ENCODE measurements at places on chromosomes 3 and 15.

GRCh38 chr3:166243511-166243910, 406.3 kb upstream of the BCHE start:
- no peak for DNase-seq

- DNase-seq = no peak
Observed at GRCh38 chr3:177401375-177401774, 204.1 kb upstream of the TBL1XR1 start.

DNA sequence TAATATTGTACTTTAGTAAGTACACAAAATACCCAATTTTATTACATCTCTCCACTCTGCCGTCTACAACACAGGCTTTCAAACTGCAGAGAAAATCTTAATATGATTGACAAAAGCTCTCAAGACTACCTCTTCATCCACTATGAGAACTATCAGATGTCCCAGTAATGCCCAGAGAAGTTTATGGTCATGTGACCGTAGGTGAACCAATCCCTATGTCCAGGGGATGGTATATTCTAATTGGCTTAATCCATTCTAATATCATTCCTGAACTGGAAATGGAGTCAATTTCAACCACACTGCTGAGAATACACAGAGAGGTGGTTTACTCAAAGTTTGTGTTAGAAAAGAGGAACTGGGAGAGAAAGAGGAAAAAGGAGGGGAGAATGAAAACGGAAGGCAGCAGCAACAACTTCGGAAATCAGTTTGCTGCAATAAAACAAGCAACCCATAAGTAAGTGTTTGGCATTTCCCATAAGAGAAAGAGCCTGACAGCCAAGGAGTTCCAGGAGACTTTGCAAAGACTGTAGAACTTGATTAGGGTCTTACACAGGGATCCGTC, 7.3 kb downstream of the SST start:
- DNase-seq = no peak

DNA sequence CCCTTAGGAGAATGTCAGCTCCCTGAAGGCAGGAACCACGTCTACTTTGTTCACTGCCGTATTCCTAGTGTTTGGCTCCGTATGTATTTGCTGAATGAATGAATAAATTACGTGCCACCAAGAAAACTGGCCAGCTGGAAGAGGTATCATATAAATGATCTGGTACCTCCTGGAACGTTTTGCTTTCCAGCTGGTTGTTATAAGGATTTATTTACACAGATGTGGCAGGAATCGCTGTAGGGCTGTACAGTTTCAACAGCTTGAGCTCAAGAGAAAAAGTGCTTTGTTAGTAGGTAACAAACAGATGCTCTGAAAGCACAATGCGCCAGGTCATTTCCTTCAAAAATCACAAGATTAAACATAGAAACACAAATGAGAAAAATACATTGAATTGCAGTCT, 108.8 kb upstream of the ATP2B2 start:
- no peak for DNase-seq

DNA sequence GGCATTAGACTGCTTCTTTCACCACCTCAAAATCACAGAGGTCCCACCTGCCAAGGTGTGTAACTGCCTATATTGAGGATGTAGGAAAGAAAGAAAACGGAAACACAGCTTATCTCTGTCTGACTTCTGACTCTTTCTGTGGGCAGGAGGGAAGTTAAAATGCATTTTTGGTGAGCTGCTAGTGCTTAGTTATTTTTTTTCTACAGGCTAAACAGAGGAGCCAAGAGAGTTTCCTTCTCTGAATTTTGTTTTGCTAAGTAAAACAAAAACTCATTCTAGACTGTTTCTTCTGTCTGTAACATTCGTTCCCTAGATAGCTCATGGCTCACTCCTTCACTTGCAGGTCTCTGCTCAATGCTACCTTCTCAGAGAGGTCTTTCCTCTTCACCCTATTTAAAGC, 18.8 kb upstream of the AMOTL2 start:
- no peak for DNase-seq

DNA sequence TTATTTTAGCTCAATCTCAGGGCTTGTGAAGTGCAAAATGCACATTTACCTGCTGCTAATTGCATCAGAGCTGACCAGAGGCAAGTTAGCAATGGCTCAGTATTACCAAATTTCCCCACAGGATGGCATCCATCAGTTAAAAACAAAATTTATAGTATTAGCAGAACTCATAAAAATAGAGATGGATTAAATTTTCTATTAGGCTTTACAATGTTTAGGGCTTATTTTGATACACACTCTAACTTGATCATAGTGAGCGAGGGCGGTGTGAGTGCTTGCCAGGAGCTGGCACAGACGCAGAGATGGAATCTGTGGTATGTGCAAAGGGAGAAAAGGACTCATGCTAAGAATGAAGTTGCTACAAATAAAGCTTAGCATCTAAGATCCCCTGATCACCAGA, 241.0 kb downstream of the NSUN3 start:
- DNase-seq = no peak

DNA sequence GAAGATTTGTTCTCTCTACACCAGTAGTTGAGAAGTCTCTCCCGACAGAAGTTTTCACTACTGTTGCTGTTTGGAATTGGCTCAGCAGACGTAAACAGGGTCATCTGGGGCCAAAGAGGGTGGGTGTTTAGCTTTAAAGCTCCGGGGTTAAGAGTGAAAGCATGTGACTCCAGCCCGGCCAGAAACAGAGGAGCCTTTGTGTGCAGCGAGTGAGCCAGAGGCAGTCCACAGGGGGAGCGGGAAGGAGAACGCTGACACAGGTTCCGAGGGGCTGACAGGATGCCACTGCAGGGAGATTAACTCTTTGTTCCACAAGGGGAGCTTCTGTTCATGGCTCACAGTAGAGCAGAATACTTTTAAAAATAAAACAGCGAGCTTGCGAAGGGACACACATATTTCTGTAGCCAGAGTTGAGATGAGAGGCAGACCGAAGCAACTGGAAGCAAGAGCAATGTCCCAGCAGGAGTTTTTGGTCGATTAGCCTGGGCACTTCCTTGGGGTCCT, 26.9 kb downstream of the BMF start:
- DNase-seq = no peak
